ENCODE measurements at places on chromosomes 5 and 9.

DNA sequence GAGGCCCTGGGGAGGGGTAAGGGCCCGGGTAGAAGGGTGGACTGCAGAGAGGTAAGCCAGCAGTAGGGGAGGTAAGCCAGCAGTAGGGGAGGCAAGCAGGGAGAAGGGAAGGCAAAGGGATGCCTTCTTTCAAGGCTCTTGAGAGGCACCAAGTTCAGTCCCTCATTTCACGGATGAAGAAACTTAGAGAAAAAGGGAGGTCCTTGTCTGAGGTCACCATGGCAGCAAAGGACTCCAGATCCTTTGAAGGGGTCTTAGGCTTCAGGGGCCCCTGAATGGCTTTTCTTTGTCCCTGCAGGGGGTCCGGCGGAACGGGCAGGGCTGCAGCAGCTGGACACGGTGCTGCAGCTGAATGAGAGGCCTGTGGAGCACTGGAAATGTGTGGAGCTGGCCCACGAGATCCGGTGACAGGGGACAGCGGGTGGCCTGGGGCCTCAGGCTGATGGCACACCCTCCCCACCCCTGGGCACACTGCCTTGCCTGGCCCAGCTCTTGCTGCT is 42.6 kb downstream of the RGS3 start:
- H3K4me3 ChIP-seq: no peak overlapping the region
- DNase-seq: no peak
- peaks cover 60% of the 10 kb centered on the region for H3K4me1 ChIP-seq
- H3K27ac ChIP-seq: no peak overlapping the region

DNA sequence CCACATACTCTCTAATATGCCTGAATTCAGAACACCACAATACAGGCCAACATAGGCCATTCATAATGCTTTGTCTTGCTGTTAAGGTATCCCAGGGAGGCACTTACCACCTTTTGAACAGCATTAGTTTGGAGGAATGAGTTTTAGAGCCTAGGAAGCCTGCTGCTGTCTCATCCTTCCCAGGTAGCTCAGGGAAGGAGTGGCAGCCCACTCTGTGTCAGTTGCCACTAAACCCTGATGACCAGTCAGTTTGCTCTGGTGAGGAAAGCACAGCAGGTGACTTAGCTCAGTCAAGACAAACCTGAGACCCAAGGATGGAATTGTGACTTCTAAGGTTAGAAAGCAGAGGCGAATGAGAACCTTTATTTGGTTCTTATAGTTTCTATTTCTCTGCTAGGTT is 337.4 kb upstream of the ATP10B start:
- no peaks in the 10 kb centered on the region for H3K36me3 ChIP-seq
- H3K27ac ChIP-seq: no peak overlapping the region
- H3K27me3 ChIP-seq: no peaks in the 10 kb centered on the region

- peaks cover 33% of the 10 kb centered on the region for H3K36me3 ChIP-seq
- no peaks in the 10 kb centered on the region for H3K4me1 ChIP-seq
- no peak for DNase-seq
Observed at GRCh38 chr9:136051453-136051836, 43.6 kb downstream of the NACC2 start.

DNA sequence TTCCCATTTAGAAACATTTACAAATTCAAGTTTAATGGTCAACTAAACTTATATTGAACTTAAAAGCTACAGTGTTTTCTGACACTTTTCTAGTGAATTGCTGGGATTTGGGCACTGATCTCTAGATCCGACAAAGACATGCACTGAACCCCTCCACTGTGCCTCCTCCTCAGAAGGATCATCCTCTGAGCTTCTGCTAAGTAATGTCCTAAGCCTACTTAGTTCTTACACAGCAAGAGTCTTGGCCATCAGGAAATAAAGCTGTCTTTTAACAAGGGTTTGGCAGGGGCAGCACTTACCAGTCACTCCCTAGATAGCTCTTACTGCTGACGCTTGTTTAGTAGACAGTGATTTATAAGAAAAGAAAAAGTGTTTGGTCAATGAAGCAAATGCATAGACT is 50.5 kb downstream of the FAM81B start:
- H3K27me3 ChIP-seq: no peaks in the 10 kb centered on the region
- DNase-seq: no peak

GRCh38 chr9:26809795-26810194 is 82.8 kb downstream of the CAAP1 start:
- no peaks in the 10 kb centered on the region for H3K27me3 ChIP-seq
- H3K27ac ChIP-seq: no peak overlapping the region
- DNase-seq: no peak
- H3K4me3 ChIP-seq: no peak overlapping the region
- H3K4me1 ChIP-seq: no peaks in the 10 kb centered on the region

- H3K36me3 ChIP-seq: no peaks in the 10 kb centered on the region
- DNase-seq: no peak
- H3K4me3 ChIP-seq: no peak overlapping the region
Observed at GRCh38 chr5:90968319-90968718, 409.7 kb downstream of the ADGRV1 start.

- no peak overlapping the region for H3K27ac ChIP-seq
- no peak for DNase-seq
- H3K4me3 ChIP-seq: no peak overlapping the region
- no peaks in the 10 kb centered on the region for H3K4me1 ChIP-seq
Observed at GRCh38 chr9:109868207-109868606, 88.2 kb downstream of the PALM2AKAP2 start.

- H3K4me3 ChIP-seq: no peak overlapping the region
- no peaks in the 10 kb centered on the region for H3K27me3 ChIP-seq
- H3K36me3 ChIP-seq: no peaks in the 10 kb centered on the region
- no peak overlapping the region for H3K27ac ChIP-seq
- no peaks in the 10 kb centered on the region for H3K4me1 ChIP-seq
Observed at GRCh38 chr5:23740029-23740428, 232.6 kb downstream of the PRDM9 start.

DNA sequence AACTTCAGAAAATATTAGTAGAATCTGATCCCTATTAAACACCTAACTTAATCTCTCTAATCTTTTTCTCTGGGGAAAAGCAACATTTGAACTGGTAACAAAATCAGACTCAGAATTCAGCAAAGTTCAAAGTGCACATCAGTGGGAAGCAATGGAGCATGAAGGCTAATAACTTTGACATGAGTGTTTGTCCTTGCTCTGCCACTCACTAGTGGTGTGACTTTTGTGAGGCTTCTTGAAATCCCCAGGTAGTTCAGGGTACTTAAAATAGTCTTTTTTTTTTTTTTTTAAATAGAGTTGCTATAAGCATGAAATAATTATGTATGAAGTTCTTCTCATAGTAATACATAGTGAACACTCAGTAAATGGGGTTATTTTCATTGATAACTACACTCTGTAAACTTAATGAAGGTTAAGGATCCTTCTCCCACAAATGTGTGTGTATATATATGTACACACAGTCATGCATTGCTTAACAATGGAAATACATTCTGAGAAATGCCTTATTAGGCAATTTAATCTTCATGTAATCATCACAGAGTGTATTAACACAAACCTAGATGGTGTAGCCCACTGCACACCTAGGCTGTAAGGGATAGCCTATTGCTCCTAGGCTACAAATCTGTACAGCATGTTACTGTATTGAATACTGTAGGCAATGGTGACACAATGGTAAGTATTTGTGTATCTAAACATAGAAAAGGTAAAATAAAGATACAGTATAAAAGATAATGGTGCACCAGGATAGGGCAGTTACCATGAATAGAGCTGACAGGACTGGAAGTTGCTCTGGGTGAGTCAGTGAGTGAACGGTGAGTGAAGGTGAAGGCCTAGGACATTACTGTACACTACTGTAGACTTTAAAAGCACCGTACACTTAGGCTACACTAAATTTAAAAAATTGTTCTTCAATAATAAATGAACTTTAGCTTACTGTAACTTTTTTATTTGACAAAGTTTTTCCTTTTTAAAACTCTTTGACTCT is 73.3 kb upstream of the HMHB1 start:
- no peaks in the 10 kb centered on the region for H3K36me3 ChIP-seq
- no peak overlapping the region for H3K27ac ChIP-seq
- no peak for DNase-seq
- no peaks in the 10 kb centered on the region for H3K4me1 ChIP-seq
- H3K27me3 ChIP-seq: no peaks in the 10 kb centered on the region

GRCh38 chr5:60487885-60488442 is 212.0 kb downstream of the DEPDC1B start:
- H3K4me3 ChIP-seq: no peak overlapping the region
- H3K4me1 ChIP-seq: no peaks in the 10 kb centered on the region
- H3K36me3 ChIP-seq: no peaks in the 10 kb centered on the region
- no peak overlapping the region for H3K27ac ChIP-seq
- DNase-seq: no peak

DNA sequence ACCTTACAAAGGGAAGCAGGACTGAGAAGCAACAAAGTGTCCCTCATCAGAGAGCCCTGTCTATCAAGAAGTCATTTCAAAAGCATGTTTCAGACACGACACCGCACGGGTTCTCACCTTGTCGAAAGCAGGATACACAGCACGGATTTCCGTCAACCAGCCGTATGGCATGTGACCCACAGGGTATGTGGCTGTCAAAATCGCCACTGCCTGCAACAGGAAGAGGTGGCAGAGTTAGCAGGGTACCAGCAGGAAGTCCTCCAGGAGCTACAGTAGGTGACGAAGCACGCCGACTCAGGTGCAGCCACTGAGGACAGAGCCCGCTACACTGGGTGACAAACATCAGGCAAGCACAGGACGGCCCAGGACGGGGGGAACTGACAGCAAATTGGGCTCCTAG is 81.2 kb downstream of the OTULIN start:
- H3K27me3 ChIP-seq: no peaks in the 10 kb centered on the region
- H3K27ac ChIP-seq: no peak overlapping the region
- no peaks in the 10 kb centered on the region for H3K36me3 ChIP-seq
- H3K4me3 ChIP-seq: no peak overlapping the region
- DNase-seq: no peak

GRCh38 chr9:131692612-131693562 is 47.0 kb downstream of the RAPGEF1 start:
- no peak overlapping the region for H3K27ac ChIP-seq
- no peaks in the 10 kb centered on the region for H3K36me3 ChIP-seq
- no peaks in the 10 kb centered on the region for H3K27me3 ChIP-seq
- no peak overlapping the region for H3K4me3 ChIP-seq

DNA sequence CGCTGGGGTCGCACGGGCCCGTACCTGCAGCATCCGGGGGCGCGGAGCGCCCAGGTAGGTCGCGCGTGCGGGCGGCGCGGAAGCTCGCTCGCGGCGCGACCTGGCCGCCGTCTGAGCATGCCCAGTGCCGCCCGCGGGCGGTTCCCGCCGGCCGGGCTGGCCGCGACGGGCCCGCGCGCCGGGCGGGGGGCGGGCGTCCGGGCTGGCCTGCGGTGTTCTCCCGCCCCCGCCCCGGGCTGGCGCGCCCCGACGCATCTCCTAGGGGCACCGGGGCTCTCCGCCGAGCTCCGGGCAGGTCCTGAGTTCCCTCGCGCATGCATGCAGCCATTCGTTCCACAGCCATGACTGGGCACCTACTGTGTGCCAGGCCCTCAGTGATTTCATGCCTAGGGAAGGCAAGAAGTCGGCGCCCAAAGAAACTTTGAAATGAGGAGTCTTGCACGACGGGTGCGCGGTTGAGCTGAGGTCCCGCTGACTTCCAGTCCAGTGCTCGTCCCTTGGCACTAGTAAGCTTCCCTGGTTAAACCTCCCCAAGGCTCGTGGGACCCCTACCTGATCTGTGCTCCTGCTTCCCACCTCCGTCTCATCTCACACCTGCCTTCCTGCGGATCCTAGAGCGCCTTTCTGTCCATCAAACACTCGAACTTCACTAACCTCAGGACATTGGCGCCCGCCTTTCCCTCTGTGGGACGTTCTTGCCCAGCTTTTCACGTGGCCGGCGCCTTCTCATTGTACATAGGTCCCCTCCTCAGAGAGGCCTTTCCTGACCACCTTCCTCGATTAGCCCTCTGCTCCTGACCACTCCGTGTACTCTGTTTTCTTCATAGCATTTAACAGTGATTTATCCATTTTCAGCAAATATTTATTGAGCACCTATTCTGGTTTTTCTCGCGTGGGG is at the start of gene PTPN3:
TSS of gene PTPN3 (minus strand) at position 113 of the 898 bp plus-strand sequence. CDS start 34,873 bp downstream, outside the sequence.
- H3K4me3 ChIP-seq: peak within 1 kb of the TSS; percentile 32
- no peak within 1 kb of the TSS for H3K27ac ChIP-seq
- H3K27me3 ChIP-seq: peaks cover 61% of the 10 kb centered on the region
- no peak for DNase-seq
- no peaks in the 10 kb centered on the region for H3K4me1 ChIP-seq

- no peak for DNase-seq
- no peaks in the 10 kb centered on the region for H3K36me3 ChIP-seq
- H3K27ac ChIP-seq: no peak overlapping the region
- H3K4me3 ChIP-seq: no peak overlapping the region
- no peaks in the 10 kb centered on the region for H3K27me3 ChIP-seq
Observed at GRCh38 chr5:178174456-178174855, 12.7 kb downstream of the GMCL2 start.
